ENCODE measurements at places on chromosomes 5 and 9.

DNA sequence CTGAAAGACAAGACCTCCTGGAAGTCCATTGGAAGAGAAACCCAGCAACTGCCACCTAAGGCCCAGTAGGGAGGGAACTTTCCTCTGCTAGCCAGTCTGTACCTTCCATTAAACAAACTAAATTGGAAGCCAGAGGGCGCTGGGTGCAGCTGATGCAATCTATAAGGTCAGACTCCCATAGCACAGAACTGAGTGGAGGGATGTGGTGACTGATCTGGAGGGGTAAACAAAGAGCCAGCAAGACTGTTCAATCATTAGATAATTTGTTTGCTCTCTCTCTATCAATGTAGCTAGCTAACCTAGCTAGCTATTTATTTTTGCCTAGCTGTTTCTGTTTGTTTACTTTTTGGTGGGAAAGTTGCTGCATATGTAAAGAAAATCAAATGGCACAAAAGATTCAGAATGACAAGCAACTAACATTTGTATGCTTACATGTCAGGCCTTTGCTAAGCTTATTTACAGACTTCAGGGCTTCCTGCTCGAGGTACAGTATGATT lies 291.8 kb upstream of the DAB2 start:
- DNase-seq, result peak; percentile 75

GRCh38 chr5:111930905-111931461 lies 174.0 kb upstream of the NREP start:
- peak; percentile 68 for DNase-seq

DNA sequence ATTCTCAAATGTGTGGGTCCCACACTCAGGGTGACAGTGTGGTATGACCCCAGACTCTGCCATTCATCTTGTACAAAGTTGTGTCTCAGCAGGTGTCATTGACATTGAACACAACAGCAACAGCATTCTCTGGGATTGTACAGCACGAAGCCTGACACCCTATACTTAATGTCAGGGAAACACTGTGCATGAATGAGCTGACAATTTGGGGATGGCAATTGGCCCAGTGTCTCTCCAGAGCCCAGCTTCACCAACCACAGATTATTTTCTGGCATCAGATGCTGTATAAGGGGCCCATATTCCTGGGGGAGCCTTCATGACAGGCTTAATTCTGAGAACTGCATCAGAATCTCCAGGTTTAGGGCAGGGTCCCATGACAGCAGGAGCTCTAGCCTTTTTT lies 143.2 kb downstream of the GCNT1 start:
- DNase-seq, result no peak

GRCh38 chr5:106957336-106957735 lies 713.4 kb downstream of the EFNA5 start:
- no peak for DNase-seq
